ENCODE measurements at places on chromosomes 6 and 20. TPM values are rescaled to one million over a fixed set of nuclear protein-coding genes. Genes with fewer than 3 reads are reported as not detected.

DNA sequence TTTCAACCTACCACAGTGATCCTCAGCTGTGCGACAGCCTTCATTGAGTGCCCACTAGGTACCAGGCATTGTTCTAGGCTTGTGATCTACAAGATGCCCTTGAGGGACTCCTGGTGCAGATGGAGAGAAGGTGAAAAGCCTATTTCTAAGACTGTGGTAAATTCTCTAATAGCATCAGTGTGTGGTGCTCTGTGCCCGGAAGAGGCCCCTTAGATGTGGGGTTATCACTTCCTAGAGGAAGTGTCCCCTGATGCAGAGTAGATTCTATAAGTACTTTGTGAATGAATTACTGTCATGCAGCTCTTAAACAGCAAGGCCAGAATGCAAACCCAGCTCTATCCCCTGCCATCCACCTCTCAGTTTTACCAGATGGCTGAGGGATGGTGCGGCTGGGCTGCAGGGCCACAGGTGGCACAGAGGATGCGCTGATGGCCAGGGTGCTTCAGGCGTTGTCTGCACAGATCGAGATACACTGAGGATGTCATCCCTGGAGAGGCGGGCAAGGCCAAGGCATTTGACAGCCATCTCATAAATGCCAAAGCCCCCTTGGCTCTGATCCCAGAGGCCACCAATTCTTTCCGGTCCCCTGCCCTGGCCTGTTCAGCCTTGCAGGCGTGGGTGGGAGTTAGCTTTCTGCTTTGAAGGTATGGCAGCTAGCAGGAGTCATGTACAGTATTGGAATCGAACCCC lies 96.7 kb downstream of the TOX2 start:
- no peak for DNase-seq

- peak; percentile 20 for DNase-seq
Observed at GRCh38 chr6:138945354-138945753, 42.7 kb downstream of the REPS1 start.

Gene GTPBP2
- polyA plus RNA-seq = 28.9 TPM

DNA sequence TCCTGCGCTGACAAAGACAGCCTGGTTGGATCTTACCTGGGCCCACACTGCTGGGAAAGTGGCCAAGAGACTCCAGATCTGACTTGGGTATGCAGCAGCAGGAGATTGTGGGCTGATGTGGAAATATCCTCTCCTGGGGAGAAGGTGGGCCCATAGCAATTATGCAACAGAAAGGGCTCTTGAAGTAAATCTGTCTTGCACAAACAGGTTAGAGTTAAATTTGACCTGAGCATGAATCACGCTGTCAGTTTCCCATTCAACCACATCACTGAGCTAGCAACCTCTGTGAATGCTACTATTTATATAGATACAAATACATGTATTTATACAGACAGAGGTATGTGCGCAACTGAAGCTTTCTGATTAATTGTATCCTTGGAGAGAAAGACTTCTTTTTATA lies 28.3 kb upstream of the PDYN start:
- DNase-seq = no peak

Gene PTGIS
- 0.05 TPM for polyA plus RNA-seq

Gene EYA2
- polyA plus RNA-seq = 4.5 TPM

Gene NKAPL
- not detected for polyA plus RNA-seq

GRCh38 chr20:32655903-32656512 lies 17.7 kb downstream of the C20orf203 start:
- no peak for DNase-seq

- DNase-seq = no peak
Observed at GRCh38 chr6:3616565-3617176, 134.8 kb downstream of the PXDC1 start.

Gene WFDC5
- polyA plus RNA-seq = not detected

Gene SULF2
- polyA plus RNA-seq = 25.2 TPM

Gene IRF4
- 0.03 TPM for polyA plus RNA-seq

DNA sequence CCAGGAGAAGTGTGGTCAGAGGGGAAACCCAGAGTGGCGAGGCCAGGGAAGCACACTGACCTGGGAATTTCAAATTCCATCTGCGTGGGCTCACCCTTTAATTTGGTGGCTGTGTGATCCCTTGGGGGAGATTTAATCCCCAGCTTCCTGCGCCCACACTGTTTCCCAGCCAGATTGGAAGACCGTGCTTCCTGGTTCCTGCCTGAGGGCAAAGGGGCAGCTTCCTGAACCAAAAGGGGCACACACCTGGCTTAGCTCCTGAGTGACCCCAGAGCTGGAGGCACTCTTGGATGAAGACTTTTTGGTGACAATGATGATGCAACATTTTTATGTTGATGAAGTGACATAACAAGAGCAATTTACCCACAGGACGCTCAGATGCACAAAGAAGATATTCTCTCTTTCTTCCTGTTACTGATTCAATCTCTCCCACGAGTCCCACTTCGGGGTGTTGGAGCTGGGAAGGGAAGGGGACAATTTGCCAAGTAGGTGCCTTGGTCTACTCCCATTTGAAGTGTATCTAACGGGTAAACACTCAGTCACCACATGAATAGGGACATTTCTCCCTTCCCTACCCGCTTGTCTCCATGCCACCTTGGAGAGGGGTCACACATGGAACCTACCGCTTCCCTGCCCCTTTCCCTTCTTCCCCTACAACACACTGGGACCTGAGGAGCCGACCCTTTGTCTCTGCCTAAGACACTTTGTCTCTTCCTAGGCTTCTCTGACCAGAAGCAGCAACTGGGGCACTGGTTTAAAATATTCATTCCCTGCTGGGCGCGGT lies 28.6 kb upstream of the CDKN1A start:
- DNase-seq = no peak

DNA sequence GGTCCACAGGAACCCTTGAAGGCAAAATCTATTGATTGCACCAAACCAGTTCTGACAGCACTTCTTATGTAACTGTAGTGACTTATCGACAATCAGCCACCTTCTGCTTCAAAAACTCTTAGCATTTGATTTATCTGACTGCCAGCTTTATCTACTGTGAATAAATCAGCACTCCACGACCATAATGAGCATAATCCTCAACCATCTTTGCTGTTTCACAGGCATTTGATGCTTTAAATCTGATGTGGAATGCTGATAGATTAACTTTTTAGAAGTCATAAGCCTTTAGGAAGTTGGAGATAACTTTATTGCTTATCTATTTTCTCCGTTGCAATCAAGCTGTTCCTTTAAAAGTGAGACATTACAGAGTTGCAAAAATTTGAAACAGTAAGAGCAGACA lies 101.5 kb upstream of the PTCHD4 start:
- DNase-seq = no peak

DNA sequence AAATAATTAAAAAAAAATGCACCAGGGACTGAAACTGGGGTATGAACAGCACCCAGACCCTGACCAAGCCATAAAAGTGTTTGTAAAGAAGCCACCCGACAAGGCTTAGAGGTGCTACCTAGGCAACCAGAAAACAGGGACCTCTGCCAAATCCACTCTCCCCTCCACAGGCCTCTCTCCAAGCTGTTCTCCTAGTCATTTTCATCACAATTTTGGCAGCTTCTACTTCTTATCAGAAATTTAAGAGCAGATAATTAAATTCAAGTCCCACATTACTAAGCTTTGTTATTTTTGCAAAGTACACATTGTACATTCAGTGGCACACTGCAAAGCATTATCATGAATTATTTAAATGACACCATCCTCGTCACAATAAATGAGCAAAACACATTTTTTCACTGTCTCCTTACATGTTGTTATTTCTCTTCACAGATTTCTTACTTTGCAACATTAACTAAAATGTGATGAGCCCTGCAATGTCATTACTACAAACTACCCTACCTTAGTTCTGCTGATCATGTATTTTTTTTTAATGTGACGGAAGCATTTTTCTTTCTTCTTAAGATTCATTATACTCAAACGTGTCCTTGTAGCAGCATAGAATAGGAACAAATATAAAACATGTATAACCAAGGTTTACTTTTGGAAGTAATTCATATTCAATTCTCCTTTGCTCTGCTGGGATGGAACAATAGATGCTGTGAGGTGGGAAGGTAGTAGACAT lies 38.1 kb downstream of the ECT2L start:
- no peak for DNase-seq

GRCh38 chr6:81801489-81801888 lies 49.0 kb upstream of the TENT5A start:
- no peak for DNase-seq

- DNase-seq = peak; percentile 37
Observed at GRCh38 chr20:51318058-51318949, 224.2 kb downstream of the NFATC2 start.

Gene CST7
- not detected for polyA plus RNA-seq

DNA sequence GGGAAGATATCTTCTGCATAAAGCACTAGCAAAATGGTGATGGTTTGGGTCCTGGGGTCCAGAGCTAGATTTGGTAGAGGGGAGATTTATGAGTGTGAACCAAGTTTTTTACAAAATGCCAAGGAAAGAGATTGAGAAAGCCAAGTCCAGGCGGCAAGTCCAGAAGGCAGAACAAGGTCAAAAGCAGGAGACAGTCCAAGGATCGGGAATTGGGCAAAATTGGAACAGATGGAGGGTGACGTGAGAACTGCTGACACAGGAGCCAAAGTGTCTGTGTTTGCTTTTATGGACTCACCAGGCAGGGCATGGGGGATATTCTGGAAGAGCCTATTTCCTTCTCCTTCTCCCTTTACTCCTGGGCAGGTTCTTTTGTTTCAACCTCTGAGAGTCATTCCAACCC lies 4.1 kb downstream of the NHLRC1 start:
- DNase-seq = no peak

Gene TREM1
- polyA plus RNA-seq = not detected

Gene HLA-E
- polyA plus RNA-seq = 33.6 TPM

GRCh38 chr6:170448317-170448716 lies 104.8 kb downstream of the PSMB1 start:
- DNase-seq = no peak

GRCh38 chr6:109524129-109524528 lies 41.1 kb upstream of the ZBTB24 start:
- DNase-seq = no peak

GRCh38 chr6:144725736-144726522 lies 440.8 kb downstream of the UTRN start:
- no peak for DNase-seq

Gene CDKN1A
- polyA plus RNA-seq = 130 TPM

DNA sequence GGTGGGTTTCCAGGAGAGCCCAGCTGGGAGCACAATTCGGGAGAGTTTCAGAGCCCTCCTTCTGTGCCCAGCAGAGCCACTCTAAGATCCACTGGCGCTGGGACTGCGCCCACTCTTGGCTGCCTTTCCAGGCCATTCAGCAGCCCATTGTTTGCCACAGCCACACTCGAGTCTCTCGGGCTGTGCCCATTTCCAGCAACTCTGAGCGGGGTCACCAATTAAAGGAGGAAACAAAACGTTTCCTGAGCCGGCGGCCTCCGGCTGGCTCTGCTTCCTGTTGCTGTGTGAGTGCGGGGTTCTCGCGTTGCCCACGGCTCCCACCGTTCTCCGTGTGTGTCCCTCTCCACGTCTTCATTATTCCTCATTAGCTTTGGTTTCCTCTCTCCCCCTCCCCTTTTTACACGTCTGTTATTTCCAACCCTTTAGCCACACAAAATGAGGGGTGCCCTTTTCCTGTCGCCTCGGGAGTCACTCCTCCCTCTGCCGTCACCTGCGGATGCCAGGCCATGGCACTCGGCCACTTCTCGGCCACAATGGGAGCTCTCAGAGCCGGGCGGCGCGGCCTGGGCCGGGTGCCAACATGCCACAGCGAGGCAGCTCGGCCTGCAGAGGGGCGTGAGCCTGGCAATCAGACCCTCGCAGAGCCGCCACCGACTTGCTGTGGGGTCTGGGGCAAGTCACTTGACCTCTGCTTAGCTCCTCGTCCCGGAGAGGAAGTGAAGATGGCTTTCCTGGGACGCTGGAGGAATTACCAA lies 94.3 kb upstream of the NKX2-2 start:
- no peak for DNase-seq

DNA sequence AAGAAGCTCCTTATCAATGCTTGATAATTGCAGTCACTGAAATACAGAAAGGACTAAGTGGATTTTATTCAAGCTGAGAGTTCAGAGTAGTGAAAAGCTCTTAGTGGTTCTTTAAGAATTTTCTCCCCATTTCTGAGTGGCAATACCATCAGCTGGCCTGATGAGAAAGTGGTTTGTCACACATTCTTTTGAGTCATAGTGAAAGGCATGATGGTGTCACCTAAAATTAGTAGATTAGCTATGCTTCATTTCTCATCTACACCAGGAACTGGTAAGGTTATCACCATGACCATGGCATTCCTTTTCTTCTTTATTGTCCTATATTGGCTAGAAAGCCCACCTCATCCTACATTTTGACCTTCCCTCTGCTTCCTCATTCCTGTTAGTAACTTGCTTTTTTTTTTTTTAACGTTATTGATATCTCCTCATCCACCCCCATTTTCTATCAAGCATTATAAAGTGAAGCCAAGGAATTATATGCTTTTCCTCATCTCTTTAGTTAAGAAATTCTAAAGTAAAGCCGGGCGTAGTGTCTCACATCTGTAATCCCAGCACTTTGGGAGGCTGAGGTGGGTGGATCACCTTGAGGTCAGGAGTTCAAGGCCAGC lies 67.4 kb upstream of the LOC128125822 start:
- DNase-seq = no peak

Gene CLPSL1
- polyA plus RNA-seq = not detected

DNA sequence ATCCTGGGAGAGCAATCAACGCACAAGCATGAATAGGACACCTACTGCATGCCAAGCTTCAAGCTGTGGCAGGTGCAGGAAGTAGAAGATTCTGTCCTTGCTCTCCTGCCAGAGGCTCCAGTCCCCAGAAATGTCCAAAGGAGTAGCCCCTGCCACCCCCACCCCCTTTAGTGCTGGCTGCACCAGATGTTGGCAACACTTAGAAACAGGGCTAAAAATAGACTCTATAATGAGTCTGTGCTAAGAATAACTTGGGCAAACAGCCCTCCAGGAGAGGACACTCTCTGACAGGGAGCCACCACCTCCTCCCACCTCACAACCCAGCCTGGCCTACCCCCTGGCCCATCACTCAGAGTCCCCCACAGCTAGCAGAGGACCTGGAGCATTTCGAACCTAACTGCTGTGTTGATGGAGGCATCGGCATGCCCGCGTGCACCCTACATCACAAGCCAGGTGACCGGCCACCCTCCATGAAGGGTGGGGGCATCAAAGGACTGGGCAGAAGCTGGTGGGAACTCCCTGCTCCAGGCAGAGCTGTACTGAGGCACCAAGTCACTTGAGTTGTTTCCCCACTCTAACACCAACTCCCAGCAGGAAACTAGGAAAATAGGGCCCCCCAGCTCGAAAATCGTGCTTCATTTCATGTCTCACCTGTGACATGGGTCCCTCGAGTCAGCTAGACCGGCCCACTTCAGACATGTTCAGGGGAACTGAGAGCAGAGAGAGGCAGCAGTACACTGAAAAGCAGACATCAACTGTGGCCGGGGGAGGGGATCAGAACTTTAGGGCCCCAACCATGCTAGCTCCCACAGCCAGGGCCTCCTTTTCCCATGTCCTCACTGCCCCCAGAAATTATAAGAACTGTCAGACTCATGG lies 18.7 kb downstream of the TFEB start:
- no peak for DNase-seq

- no peak for DNase-seq
Observed at GRCh38 chr6:63537201-63537958, 34.9 kb upstream of the LOC128125822 start.

Gene VSTM2L
- 7.4 TPM for polyA plus RNA-seq

DNA sequence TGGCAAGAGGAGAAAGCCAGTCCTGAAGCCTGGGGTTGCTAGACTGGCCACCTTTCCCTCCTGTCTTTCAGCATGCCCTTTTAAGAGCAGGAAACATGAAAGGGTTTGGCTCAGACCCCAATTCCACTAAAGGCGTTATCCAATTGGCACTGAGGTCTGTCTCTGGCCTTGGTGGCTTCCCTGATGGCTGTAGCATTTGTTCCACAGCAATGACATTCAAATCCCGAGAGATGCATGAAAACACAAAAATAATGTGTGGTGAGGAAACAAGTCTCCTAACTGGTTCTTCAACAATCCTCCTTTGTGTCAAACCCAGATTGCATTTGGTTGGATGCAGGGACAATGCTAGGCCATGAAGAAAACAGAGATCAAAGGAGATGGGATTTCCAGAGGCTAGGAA lies 56.5 kb upstream of the ADTRP start:
- no peak for DNase-seq
